ENCODE measurements at places on chromosomes 7 and 10.

GRCh38 chr7:149814494-149814893 lies 23.7 kb upstream of the ZNF862 start:
- DNase-seq, result no peak

DNA sequence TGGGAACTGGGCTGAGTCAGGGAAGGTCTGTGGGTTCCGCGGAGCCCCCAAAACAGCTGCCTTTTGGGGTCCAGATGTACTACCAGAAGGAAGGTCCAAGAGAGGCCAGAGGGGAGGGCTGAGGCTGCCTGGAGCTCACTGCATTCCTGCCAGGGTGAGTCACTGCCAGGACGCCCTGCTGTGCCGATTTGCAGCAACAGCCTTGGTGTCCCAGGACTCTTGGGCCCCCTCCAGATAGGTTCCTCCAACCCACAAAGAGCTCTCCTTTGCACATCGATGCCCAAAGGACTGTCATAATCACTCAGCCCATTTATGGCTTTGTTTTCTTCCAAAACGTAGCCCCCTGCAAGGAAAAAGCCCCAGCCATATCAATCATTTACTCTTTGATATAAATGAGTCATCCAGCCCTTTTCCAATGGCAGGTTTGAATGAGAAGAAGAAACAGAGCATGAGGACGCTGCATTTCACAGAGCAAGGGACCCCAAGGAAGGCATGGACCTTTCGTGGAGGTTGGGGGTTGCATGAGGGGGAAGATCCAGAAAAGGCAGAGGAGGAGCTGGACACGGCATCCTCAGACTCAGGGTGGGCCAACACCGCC lies 32.2 kb upstream of the COL13A1 start:
- no peak for DNase-seq

GRCh38 chr10:78729366-78729765 lies 339.4 kb upstream of the ZMIZ1 start:
- no peak for DNase-seq

DNA sequence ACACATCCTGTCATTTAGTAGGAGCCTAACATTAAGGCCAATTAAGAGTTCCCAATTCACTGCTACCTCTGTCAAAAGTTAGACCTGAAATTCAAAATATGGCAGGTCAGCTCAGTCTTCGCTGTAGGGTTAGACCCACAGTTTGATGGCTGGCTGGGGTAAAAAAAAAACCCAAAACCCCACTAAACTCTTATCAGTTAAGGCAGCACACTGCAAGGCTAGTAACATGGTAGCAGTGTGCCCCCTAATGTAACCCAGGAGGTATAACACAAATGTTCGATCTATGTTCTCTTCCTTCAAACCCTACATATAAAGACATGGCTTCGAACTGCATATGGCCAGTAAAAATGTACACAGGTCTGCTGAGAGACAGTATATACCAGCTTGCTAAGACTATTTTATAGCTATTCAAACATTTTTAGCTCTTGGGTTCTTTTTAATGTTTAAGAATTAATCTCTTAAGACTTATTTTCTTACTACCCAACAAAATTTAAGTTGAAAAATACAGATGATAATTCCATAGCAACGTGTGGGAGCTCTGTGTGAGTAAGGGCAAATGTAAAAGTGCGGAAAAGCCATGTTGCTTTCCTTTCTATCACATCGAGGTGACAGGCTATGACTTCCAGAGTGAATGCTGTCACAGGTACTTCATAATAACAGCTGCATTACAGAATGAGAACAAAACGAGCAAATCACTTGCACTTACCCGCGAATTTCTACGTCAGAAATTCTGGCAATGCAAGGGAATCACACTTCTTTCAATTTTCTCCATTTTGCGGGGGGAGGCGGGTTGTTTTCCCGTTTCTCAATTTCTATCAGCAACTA lies 168.4 kb upstream of the IMMP2L start:
- no peak for DNase-seq

DNA sequence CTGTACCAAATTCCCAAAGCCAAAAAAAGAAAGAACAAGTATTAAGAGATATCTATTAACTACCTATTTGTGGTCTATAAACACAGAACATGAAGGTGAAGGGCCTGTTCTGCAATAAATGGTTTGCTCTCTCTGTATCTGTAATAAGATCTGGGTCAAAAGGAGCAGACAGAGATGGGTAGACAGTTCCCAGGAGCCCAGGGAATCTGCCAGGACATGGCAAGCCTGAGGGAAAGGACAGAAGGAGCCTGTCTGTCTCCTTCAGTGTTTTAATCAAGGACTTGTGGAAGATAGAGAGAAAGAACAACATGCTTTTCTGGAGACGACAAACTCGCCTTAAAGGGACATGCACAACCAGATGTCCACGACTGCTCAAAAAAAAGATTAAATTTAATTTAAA lies 165.7 kb downstream of the ELMO1 start:
- no peak for DNase-seq

GRCh38 chr10:94383530-94383929 lies 18.8 kb upstream of the TBC1D12 start:
- DNase-seq, result no peak

All from right hindlimb (tissue), 1 donor.